Activated naive CD4-positive, alpha-beta T cell treated with anti-CD3 and anti-CD28 coated beads, Interleukin-2, amount 10 ng/mL, durations not matched to agents 7 days and 5 days (primary cell): ENCODE measurements at places on chromosomes 2 and 18.

DNA sequence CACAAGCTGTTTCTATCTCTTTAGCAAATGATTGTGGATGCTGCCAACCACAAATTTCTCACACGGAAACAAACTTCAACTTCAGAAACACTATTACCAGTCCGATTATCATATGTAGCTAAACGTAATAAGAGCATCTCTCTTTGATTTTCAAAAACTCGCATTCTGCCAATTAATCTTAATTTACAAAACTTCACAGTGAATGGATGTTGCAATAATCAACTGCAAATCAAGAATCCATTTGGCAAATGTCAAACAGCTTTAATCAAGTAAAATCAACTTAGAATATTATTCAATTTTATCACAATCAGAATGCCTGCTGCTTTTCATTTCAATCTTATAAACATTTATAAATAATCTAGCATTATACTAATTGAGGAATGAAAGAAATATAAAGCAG is 54.2 kb downstream of the DTNB start:
- DNase-seq = no peak

DNA sequence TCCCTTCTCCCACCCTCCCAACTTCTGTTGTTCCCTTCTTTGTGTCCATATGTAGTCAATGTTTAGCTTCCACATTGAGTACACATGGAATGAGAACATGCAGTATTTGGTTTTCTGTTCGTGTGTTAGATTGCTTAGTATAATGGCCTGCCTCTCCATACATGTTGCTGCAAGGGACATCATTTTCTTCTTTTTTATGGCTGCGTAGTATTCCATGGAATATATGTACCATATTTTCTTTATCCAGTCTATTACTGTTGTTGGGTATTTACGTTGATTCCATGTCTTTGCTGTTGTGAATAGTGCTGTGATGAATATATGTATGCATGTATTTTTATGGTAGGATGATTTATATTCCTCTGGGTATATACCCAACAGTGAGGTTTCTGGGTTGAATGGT is 42.0 kb downstream of the NUP35 start:
- DNase-seq = no peak

DNA sequence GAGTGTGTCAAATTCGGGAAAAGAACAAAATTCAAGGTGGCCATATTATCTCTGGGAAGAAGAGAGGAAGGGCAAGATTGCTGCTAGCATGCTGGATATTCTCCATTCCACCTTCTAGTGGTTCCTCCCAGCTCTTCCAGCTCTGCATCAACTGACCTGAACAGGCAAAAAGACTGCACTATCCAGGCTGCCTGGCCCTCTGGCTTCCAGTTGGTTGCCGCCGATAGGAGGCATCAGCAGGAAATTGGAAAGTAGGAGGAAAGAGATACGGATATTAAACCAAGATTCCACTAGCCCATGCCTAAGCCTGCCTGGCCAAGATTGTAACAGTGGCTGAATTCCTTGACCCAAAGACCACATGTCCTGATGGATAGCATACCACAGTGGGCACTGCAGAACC is 1.7 kb upstream of the RTTN start:
- no peak for DNase-seq

GRCh38 chr18:57812126-57812477 is 9.0 kb upstream of the ATP8B1 start:
- DNase-seq = no peak

DNA sequence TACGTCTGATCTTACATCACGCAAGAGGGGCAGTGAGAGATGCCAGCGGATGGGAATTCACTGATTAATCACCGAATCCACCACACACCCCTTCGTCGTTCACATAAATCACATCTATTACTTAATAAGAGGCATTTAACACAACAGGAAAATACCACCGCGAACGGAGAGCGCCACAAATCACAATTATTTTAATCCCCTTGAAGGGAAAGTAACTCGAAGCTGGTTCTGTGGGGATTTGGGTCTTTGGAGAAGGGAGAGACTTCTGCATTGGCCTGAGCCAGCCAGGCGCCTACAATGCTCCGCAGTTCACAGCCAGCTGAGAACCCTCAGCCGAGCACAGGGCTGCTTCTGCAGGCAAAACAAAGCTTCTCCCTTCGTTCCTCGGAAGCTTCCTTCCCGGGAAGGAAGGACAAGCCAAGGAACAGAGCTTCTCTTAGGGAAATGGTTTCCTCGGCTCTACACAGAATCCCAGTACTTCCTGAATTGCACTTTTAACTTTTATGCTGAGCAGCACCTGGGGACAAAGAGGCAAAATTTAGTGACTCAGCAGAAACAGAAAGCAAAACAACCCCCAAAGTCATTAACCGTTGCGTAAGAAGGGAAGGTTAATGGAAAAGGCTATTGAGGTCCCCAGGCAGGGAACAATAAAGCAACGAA is at the start of gene LRP1B:
Gene LRP1B (minus strand): TSS at position 7 of the 660 bp plus-strand sequence. CDS start 287 bp downstream, outside the sequence.
- no peak for DNase-seq

- no peak for DNase-seq
These were observed 89.3 kb downstream of the LIMS1 start for GRCh38 chr2:108623616-108624015.
